Upper lobe of right lung (tissue), 1 donor: ENCODE measurements at places on chromosomes 4 and X. TPM values are rescaled to one million over a fixed set of nuclear protein-coding genes. Genes with fewer than 3 reads are reported as not detected.
A peak's percentile ranks its signal among the peaks of the same experiment; 100 is the strongest.

- no peak for DNase-seq
- H3K4me3 ChIP-seq = no peak overlapping the region
- H3K4me1 ChIP-seq = no peaks in the 10 kb centered on the region
- no peaks in the 10 kb centered on the region for H3K36me3 ChIP-seq
Measured at GRCh38 chr4:185328586-185328985, 67.1 kb downstream of the LRP2BP start.

- no peaks in the 10 kb centered on the region for H3K4me1 ChIP-seq
- no peak overlapping the region for H3K27ac ChIP-seq
- H3K36me3 ChIP-seq = no peaks in the 10 kb centered on the region
- peak; percentile 64 for DNase-seq
- peak overlapping the region; percentile 45 for H3K4me3 ChIP-seq
- H3K27me3 ChIP-seq = no peaks in the 10 kb centered on the region
Measured at GRCh38 chrX:67545893-67546495, 2.2 kb downstream of the AR start.

DNA sequence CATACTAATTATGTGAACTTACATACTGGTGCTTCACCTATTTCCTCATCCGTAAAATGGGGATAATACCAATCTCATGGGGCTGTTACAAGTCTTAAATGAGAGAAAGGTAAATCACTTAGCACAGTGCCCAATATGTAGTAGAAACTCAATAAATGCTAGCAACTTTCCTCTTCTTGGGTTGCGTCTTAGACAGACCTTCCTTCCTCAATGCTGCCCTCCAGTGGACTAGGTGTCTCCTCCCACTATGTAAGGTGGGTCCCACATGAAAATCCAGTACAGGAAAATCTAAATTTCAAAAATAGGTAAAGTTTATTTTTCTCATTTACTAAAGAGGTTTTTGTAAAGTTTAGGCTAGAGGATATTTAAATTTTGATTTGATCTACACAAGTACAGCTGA, 20.6 kb downstream of the ZDHHC9 start:
- no peaks in the 10 kb centered on the region for H3K36me3 ChIP-seq
- no peaks in the 10 kb centered on the region for H3K4me1 ChIP-seq
- no peaks in the 10 kb centered on the region for H3K27me3 ChIP-seq
- no peak overlapping the region for H3K4me3 ChIP-seq
- no peak overlapping the region for H3K27ac ChIP-seq

GRCh38 chr4:40197879-40198689, 1.3 kb downstream of the RHOH start:
- peak overlapping the region; percentile 42 for H3K4me3 ChIP-seq
- no peaks in the 10 kb centered on the region for H3K27me3 ChIP-seq
- DNase-seq = no peak

DNA sequence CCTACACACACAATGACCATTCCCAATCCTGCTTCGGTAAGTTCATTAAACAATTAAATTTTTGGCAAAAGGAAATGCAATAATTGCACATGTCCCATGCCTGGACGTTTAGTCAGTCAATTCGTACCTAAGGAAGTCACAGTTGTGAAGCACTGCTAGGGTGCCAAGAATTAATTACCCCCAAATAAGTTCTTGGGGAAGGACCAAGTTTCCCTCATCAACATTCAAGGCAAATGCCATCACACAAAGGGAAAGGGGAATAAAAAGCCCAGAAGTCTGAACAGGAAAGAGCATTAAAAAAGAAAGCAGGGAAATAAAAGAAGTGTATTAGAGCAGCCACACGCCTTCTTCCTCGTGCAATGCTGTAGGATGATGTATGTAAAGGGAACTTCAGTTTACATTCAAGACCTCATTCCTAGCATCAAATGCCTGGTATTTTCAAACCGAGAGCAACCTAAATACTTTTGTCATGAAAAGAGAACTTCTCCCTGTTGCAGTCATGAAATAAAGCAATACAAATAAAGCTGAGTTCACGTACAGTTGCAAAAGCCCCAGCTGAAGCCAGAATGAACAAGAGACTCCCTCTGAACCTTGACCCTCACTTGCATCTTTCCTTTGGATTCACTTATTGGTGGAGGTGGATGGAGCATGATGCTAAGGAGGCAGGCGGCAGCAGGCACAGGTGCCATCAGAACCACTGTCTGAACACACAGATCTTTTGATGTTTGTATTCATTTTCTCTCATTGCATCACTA, 124.0 kb upstream of the PPARGC1A start:
- H3K27me3 ChIP-seq = no peaks in the 10 kb centered on the region
- DNase-seq = no peak
- no peaks in the 10 kb centered on the region for H3K36me3 ChIP-seq
- no peaks in the 10 kb centered on the region for H3K4me1 ChIP-seq
- no peak overlapping the region for H3K27ac ChIP-seq

GRCh38 chrX:23978491-23978890, 48.5 kb downstream of the KLHL15 start:
- DNase-seq = no peak
- H3K4me3 ChIP-seq = no peak overlapping the region
- no peaks in the 10 kb centered on the region for H3K4me1 ChIP-seq
- H3K27me3 ChIP-seq = no peaks in the 10 kb centered on the region
- no peak overlapping the region for H3K27ac ChIP-seq
- H3K36me3 ChIP-seq = no peaks in the 10 kb centered on the region

DNA sequence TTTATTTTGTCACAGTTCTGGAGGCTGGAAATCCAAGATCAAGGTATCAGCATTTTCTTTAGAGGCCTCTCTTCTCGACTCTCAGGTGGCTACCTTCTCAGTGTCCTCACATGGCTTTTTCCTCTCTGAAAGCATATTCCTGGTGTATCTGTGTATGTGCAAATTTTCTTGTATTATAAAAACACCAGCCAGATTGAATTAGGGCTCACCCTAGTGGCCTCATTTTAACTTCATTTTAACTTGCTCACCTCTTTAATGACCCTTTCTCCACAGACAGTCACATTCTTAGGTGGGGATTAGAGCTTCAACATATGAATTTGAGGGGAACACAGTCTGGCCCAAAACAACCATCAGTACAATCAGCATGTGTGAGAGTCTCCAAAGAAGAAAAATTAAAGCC, 542.4 kb upstream of the FAM241A start:
- DNase-seq = no peak
- no peak overlapping the region for H3K27ac ChIP-seq
- no peak overlapping the region for H3K4me3 ChIP-seq
- no peaks in the 10 kb centered on the region for H3K27me3 ChIP-seq
- no peaks in the 10 kb centered on the region for H3K4me1 ChIP-seq

- H3K36me3 ChIP-seq = no peaks in the 10 kb centered on the region
- no peak overlapping the region for H3K27ac ChIP-seq
- no peak for DNase-seq
- H3K4me1 ChIP-seq = no peaks in the 10 kb centered on the region
Measured at GRCh38 chr4:6027392-6027791, 9.2 kb upstream of the C4orf50 start.

Gene S100G
- not detected for total RNA-seq

Gene GAB1
- total RNA-seq = 64.8 TPM

Gene FAAH2
- 6.0 TPM for total RNA-seq

Gene PABPC5
- total RNA-seq = 1.9 TPM
